ENCODE measurements at places on chromosomes 7 and 10.
A peak's percentile ranks its signal among the peaks of the same experiment; 100 is the strongest.

DNA sequence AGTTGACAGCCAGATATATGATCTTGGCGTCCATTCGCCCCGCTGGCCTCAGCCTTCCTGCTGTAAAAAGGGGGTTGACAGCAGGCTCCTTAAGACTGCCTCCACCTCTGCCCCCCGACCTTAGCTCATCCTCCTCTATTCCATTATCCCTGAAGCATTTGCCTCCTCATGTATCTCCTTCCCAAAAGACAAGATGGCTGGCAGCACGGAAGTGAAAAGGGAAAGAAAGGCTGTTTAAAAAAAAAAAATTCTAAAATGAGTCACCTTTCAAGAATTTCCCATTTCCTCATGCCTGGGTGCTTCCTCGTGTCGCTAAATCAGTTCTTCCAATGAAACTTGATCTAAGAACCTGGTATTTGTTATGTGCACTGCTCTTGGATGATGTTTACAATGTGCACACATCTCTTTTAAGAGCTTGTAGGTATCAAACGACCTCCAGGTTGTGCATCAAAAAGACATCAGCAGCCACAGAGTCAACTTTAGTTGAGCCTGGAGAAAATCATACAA is 1.7 kb downstream of the SCRN1 start:
- DNase-seq: peak; percentile 74

- DNase-seq: no peak
These were observed 10.4 kb upstream of the CLCN1 start for GRCh38 chr7:143305423-143306070.

- DNase-seq: no peak
These were observed 125.7 kb upstream of the CDK1 start for GRCh38 chr10:60652628-60653027.

GRCh38 chr10:60496181-60496580 is 106.5 kb upstream of the ANK3 start:
- no peak for DNase-seq

DNA sequence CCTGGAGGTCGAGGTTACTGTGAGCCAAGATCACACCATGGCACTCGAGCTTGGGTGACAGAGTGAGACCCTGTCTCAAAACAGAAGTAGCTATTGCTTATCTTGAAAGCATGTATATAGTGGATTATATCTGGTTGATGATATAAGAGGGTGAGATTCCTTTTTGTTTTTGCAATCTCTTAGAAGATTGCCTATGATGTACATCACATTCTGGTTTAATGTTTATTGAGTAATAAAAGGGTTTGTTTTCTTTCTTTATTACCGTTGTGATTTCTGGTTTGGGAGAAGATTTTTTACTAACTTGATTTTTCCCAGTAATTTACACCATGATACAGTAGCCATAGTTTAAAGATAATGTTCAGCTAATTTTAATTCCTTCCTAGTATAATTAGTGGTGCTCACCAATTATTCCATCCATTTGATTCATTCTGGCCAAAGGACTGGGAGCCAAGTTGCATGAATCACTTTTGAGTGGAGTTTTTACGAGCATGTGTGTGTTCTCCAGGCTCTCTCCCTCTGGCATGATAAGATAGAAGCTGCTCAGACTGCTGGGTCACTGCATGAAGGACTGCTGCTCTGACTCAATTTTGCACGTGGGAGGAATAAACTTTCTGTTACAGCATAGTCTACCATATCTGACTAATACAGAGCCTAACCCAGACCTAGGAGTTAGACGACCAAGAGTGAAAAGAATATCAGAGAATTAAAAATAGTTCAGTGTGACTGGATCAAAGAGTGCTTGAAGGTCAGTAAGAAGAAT is 13.5 kb upstream of the TSPAN13 start:
- peak; percentile 72 for DNase-seq

DNA sequence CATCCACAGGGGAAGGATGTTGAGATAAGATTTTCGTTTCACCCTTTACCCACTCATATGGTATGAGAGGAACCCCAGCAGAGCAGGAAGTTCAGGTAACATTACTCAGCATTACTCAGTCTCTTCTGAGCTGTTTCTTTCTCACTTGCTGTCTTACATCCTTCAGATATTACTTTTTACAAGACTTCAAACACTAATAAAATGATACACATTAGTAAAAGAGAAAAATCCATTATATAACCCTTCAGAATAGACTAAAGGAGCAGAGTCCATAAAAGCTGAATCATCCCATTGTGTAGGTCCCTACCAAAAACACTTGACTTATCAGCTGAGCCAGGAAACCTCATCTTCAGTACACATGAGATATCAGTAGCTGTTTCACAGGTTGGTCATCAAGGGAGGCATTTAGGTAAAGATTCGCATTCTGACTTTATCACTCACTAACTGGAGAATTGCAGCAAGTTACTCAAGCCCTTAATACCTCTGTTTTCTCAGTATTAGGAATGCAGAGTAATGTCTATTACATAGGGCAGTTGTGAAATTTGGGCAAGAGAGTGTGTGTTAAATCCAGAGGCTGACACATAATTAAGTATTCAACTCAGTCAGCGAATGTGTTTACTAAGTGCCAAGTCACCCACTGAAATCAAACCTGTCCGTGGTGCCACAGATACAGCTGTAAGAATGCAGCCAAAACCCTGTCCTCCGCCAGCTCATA is 44.7 kb downstream of the KLF6 start:
- DNase-seq: no peak

- no peak for DNase-seq
These were observed 439.9 kb downstream of the GFRA1 start for GRCh38 chr10:115833119-115833518.

Measured in astrocyte of the cerebellum (primary cell).